RPMI7951 (cell line): ENCODE measurements at places on chromosomes 12 and 14. TPM values are rescaled to one million over a fixed set of nuclear protein-coding genes. Genes with fewer than 3 reads are reported as not detected.

DNA sequence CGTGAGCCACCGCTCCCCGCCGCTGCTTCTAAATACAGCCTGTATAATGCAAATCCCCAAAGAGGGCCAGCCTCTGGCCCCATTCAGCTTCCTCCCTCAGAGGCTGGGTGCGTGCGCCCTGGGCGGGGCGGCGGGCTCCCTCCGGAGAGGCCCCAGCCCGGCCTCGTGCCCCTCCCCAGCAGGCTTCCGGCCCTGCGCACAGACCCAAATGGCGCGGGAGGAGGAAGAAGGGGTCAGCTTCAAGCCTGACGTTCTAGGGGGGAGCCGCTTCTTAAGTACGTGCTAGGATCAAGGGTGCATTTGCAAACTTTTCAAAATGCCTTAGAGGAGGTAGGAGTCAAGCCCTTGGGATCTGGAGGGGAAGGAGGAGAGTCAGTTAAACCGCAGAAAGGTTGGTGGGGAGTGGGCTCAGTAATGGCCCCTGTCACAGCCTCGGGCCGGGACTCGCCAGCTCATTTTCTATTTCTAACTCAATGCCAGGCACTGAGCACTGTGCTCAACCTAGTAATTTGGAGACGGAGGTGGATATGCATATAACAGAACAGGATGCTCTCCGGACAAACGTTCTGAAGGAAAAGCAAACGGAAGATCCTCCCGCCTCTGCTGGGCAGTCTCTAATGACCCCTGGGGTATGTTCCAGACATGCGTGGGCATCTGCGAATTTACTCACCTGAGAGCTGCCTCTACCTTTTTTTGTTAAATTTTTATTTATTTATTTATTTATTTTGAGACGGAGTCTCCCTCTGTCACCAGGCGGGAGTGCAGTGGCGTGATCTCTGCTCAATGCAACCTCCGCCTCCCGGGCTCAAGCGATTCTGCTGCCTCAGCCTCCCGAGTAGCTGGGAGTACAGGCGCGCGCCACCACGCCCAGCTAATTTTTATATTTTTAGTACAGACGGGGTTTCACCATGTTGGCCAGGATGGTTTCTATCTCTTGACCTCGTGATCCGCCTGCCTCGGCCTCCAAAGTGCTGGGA lies 32.3 kb downstream of the NINJ2 start:
- DNase-seq: no peak

DNA sequence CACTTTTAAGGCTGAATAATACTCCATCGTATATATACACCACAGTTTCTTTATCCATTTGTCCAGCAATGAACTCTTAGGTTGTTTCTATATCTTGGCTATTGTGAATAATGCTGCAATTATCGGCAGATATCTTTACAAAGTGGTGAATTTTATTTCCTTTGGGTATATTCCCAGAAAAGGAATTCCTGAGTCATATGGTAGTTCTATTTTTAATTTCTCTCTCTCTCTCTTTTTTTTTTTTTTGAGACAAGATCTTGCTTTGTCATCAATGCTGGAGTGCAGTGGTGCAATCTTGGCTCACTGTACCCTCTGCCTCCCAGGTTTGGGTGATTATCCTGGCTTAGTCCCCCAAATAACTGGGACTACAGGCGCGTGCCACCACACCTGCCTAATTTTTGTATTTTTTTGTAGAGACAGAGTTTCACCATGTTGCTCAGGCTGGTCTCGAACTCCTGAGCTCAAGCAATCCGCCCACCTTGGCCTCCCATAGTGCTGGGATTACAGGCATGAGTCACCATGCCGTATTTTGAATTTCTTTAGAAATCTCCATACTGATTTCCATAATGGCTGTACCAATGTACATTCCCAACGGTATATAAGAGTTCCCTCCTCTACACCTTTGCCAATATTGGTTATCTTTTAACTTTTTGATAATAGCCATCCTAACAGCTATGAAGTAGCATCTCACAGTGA lies 98.4 kb downstream of the EFCAB11 start:
- DNase-seq: peak; percentile 70

- DNase-seq: peak; percentile 82
These were observed 34.8 kb downstream of the TMCC3 start for GRCh38 chr12:94615260-94616181.

TAS2R14 gene
- 0.98 and 1.9 TPM in 2 replicates for total RNA-seq

GRCh38 chr14:72290241-72290640 lies 358.0 kb downstream of the RGS6 start:
- no peak for DNase-seq

ARHGEF40 gene
- 26.0 and 38.4 TPM in 2 replicates for total RNA-seq

DNA sequence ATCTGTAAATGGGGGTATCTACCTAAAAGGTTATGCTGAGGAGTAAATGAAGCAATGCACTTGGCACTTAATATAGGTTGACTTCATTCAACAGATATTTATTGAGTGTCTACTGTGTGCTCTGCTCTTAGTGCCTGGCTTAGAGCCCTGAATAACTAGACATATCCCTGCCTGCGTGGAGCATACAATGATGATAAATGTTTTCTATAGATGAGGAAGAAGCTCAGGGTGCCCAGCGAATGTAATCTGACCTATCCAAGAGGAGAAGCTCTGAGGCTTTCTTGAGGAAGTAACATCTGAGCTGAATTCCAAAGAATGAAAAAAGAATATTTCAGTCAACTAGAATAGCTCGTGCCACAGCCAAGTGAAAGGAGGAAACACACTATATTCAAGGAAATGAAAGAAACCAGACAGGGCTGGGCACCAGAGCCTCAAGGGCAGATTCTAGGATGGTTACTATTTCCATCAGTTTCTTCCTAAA lies 17.9 kb upstream of the HIGD1C start:
- no peak for DNase-seq

- DNase-seq: peak; percentile 1
These were observed 344.1 kb upstream of the PDE3A start for GRCh38 chr12:20024194-20024593.

NDUFA9 gene
- total RNA-seq: 59.3 and 83.0 TPM in 2 replicates

DNA sequence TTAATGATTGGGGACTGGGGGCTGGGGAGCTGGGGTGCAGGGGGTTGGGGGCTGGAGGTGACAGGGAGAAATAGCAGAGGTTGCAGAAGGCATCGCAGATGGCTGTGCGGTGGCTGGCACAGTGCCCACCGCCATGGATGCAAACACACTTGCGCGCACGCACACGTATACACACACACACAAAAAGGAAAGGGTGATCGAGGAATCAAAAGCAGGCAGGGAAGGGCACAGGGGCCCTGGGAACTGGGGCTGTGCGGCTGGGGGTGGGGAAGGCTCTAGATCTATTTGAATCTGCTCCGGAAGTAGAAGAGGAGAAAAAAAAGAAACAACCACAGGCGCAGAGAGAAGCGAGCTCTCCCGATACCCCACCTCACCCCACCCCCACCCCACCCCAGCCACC lies 39.4 kb downstream of the ZFHX2 start:
- DNase-seq: no peak

- peak; percentile 76 for DNase-seq
These were observed 118.6 kb downstream of the SMOC1 start for GRCh38 chr14:69997849-69998248.

TM9SF1 gene
- 52.5 and 69.2 TPM in 2 replicates for total RNA-seq

HOXC11 gene
- total RNA-seq: 0.10 and 0.36 TPM in 2 replicates

GRCh38 chr12:103930787-103931735 lies 851 bp downstream of the HSP90B1 start:
- DNase-seq: peak; percentile 28

DNA sequence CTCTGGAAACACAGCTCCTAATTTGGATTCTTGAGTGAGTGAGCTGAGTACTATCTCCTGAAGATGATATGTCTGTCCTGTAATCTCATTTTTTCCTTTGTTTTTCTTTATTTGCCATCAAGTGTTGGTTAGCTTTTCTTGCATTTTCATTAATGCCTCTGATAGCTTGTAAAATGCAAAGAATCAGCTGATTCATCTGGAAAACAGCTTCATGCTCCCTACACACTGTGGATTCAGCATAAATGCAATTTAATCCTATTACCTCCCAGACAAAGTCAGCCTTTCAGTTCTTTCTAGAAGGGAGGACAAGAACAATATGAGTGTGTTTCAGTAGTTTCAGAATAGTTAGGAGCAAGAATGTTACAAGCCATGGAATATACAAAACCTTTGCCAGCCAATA lies 79.4 kb downstream of the DACT1 start:
- no peak for DNase-seq

DNA sequence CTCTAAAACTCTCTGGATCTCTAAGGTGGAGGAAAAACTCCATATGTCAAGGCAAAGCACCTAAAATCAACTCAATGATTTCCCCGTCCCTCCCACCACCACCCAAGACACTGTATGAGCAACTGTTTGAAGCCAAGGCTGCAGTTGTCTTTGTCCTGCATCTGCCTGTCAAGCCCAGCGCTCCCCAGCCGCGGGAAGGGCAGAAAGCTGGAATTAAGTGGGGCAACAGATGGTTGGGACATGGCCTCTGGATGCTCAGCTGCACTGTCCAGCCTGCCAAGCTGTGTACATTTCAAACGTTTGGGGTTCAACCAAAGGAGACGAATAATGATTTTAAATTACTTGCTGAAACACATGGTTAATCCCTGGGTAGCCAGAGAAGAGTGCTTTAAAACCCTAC lies 42.2 kb upstream of the PTGR2 start:
- DNase-seq: no peak
